ENCODE measurements at places on chromosomes 11 and 22.

- no peak for DNase-seq
Measured at GRCh38 chr11:69698362-69698761, 5.5 kb downstream of the FGF19 start.

DNA sequence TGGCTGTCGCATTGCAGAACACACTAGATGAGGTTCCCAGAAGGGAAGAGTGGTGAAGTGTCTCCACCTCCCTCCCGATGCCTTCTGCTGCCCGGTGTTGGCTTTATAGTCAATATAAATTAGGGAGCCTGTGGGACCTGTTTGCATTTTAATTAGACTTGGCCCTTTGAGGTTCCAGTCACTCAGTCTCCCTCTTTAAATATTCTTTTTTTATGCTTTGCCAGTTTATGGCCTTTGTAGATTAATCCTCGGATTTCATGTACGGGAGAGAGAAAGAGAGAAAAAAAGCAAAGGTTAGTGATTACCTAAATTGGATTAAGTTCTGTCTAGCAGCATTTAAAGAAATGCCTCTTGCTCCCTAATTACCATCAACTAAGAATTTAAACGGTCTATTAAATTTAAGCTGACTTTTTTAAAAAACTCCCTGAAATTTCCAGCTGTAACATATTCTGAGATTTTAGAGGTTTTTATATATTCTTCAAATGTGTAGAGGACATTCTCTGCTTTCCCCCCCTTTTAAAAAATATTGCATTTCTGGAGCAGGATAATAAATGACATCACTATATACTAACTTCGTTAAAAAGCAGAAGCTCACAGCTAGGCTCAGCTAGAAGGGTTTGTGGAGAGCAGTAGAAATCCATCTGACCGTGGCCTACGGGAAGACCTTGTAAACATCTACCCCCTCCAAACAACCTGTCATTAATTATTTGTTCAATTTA, 84.4 kb downstream of the PRR5L start:
- no peak for DNase-seq

DNA sequence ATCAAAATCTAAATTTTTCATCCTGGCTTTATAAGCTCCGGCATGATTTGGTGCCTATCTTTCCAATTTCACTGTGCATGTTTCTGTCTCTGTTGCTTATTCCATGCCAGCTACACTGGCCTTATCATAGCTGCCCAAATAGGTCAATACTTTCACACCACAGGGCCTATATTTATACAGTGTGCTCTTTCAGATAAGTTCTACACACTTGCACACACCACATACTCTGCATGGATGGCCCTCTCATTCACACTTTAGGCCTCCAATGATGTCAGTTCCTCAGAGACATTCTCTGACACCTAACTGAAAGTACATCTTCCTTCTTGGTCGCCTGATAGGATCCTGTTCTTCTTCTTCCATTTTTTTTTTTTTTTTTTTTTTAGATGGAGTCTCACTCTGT, 7.0 kb downstream of the ALG8 start:
- DNase-seq = no peak

DNA sequence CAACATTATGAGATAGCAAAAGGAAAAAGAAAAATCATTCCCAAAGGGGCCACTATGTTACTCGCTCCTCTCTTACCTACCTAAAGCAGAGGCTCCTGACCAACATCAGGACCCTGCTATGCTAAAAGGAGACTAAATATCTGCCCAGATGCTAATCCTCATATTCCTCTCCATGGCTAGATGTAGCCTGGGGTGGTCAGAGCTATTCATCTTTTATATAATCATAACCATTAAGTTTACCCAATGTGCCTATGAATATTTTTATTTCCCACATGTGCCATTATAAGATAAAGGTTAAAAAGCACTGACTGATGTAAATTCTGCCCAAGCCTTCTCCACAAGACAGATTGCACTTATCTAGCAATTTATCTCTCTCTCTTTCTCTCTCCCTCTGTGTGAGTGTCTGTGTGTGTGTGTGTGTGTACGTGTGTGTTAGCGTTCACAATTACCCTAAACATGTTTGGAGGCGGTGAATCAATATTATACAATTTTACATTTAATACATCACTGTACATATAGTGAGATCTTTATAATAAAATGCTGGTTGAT, 41.2 kb upstream of the ANO5 start:
- DNase-seq = no peak

GRCh38 chr22:36381513-36382128, 6.1 kb downstream of the MYH9 start:
- DNase-seq = peak; percentile 7

DNA sequence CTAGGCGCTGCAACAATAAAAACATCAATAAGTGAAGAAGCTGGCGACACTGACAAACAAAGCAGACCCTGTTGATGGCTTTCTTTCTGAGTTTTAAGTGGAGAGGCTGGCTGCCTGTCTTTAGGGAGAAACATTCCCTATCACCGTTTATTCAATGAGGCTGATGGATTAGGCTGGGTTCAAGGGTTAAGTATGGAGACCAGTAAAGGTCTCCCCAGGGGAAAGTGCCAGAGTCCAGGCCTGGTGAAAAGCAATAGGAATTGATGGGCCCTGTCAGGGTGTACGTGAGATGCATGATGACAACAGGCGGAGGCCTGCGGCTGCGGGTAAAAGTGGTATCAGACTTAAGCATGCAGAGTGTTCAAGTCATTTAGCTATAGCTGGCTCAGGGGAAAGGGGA, 102.6 kb downstream of the ALX4 start:
- no peak for DNase-seq

DNA sequence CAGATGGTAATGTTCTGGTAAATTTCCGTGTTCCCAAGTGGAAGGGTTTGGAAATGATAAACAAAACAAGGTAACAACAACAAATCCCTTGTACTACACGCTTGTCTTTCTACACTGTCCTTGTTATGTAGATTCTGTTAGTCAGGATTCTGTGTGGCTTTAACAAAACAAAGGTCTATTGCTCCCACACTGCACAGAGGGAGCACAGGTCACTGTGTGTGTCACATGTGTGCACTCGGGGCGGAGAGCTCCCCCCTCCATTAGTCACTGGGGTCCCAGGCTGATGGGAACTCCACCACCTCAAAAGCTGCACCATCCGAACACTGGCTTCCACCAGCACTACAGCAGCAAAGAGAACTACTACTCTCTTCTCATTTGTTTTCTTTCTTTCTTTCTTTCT, 227.9 kb downstream of the NTM start:
- no peak for DNase-seq

- peak; percentile 27 for DNase-seq
Measured at GRCh38 chr11:69280451-69280850, 13.5 kb upstream of the MYEOV start.

DNA sequence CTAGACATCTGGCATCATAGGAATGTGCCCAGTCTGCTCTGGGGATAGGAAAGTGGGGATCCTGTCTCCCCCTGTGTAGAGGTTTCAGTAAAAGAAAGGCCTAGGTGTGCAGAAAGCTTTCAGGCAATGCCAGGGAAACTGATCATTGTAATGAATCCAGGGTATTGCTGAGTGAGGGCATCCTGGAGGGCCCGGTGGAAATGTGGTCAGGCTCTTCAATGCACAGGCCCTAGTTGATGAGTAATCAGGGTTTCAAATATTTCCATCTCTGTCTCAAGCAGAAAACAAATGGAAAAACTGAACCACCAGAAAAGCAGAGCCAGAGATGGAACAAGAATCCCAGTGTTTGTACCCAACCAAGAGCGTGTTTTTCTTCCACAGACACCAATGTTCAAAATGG, 2.0 kb downstream of the CD3E start:
- no peak for DNase-seq

DNA sequence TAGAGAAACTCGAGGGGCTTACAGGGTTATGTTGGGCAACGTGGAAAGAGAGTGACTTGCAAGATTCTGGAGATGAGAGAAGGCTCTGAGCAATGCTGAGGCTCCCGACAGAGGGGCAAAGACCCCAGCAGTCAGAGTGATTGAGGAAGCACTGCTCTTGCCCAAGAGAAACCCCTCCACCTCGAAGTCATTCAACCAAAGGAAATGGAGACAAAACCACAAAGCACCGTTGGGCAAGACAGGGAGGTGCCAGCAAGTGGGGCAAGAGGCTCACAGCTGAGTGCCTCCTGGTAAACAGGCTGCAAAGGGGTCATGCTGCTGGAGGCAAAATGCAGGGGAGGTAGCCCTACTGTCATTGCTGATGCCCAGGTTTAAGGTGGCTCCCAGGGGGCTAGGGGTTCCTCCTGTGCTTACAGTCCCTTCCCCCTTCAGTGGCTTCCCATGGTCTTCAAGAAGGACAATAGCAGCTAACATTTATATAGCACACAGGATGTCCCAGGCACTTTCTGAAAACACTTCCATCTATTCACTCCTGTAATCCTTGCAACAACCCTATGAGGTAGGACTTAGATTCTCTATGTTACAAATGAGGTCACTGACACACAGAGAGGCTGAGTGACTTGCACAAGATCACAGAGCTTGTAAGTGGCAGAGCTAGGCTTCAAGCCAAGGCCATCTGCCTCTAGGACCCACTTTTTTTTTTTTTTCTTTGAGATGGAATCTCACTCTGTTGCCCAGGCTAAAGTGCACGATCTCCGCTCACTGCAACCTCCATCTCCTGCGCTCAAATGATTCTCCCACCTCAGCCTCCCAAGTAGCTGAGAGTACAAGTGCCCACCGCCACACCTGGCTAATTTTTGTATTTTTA, 18.1 kb upstream of the MYH9 start:
- no peak for DNase-seq

GRCh38 chr11:72436661-72437060, 2.3 kb upstream of the CLPB start:
- DNase-seq = no peak

DNA sequence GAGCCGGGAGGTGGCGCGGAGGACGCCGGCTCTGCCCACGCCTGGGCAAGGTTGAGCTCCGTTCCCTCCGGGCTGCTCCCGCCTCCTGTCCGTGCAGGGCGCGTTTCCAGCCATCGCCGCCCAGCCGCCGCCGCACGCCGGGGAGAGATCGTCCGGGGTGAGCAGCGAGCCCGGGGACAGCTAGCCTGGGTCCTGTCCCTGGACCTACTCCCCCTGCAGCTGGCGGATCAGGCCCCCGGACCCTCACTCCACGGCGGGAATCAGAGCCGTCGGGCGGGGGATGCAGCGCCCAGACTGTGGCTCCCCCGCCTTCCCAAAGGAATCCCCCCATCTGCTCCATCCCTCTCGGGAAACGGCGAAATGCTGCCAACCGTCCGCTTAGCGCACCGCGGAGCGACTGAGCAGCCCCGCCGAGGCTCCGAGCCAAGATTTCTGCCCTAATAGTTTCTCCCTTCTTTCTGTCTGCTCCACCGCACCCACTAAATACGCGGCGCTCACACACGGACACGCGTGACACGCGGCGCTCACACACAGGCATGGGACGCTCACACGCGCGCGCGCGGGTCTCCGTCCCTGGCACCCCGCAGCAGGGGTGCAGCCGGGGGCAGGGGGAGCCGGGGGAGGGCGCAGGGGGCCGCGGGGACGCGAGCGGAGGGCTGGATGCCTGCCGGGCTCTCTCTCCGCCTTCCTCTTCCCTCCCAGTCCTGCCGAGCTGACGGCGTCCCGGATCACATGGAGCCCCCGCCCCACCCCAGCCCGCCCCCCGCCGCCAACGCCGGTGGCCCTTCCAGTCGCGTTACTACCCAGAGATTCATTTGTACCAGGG, at the start of gene KCNJ5:
Gene KCNJ5 (plus strand): TSS at position 814 of the 826 bp plus-strand sequence. CDS start 19,918 bp downstream, outside the sequence.
- no peak for DNase-seq

GRCh38 chr22:44574057-44574639, 76.1 kb upstream of the RTL6 start:
- peak; percentile 68 for DNase-seq

- no peak for DNase-seq
Measured at GRCh38 chr11:85536438-85536837, 90.7 kb downstream of the DLG2 start.

- DNase-seq = no peak
Measured at GRCh38 chr22:23306926-23307325, 126.6 kb downstream of the BCR start.

- DNase-seq = no peak
Measured at GRCh38 chr22:23827351-23827995, 11.3 kb downstream of the DERL3 start.

DNA sequence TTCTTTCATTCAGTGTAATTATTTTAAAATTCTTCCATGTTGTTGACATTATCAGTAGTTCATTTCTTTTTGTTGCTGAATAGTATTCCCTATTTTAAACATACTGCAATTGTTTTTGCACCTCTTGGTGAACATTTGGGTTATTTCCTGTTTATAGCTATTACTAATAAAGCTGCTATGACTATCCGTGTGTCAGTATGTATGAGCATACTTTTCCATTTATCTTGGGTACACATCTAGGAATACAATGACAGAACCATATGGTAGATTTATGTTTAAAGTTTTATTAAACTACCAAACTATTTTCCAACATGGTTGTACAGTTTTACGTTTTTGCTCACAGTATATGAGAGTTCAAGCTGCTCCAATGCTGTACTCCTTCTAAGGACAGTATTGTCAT, 22.0 kb upstream of the FIBIN start:
- peak; percentile 61 for DNase-seq

GRCh38 chr11:19557185-19557584, 155.5 kb upstream of the NAV2 start:
- no peak for DNase-seq

GRCh38 chr11:78020246-78020645, 2.8 kb downstream of the KCTD14 start:
- no peak for DNase-seq

GRCh38 chr22:42169055-42169469, 38.5 kb upstream of the CYP2D6 start:
- DNase-seq = peak; percentile 70

DNA sequence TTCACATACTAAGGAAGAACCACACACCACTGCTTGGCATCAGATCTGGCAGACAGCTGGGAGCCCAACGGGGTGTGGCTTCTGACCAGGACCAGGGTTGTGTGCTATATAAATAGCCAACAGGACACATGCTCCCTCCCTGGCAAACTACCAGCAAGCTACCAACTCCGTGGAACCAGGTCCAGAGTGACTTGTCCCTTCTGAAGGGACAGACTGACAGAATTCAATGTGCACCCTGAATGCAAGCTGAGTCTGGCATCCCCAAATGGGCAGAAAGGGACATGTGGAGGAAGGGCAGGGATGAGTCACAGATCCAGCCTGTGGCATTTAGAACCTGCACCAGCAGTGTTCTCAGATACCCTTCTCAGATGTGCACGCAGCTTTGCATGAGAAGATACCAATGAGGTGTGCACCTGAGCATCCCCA, 92.9 kb downstream of the MICAL3 start:
- no peak for DNase-seq

GRCh38 chr11:69244266-69244665, 49.7 kb upstream of the MYEOV start:
- DNase-seq = no peak

DNA sequence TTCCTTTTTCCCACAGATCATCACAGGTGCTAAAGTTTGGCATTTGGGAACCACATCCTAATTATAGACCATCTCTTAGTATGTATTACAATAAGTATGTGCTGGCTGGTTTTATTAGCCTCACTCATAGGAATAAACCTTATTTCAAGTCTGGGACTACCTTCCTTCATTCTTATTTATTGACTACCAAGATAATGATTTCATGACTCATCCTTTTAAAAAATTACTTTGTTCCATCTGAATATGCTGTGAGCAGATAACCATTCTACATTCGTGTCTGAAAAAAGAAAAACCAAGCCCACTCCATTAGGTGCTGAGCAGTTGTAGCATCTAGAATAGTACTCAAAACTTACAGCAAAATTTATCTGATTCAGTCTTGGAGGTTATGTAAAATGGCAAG, 12.3 kb downstream of the TNRC6B start:
- DNase-seq = peak; percentile 26

Measured in IMR-90 (cell line).